Suppressor macrophage treated with lipopolysaccharide for 1 hour (primary cell): ENCODE measurements at places on chromosomes 5 and 9.

GRCh38 chr5:103441523-103441922 is 121.1 kb downstream of the NUDT12 start:
- no peak for DNase-seq

DNA sequence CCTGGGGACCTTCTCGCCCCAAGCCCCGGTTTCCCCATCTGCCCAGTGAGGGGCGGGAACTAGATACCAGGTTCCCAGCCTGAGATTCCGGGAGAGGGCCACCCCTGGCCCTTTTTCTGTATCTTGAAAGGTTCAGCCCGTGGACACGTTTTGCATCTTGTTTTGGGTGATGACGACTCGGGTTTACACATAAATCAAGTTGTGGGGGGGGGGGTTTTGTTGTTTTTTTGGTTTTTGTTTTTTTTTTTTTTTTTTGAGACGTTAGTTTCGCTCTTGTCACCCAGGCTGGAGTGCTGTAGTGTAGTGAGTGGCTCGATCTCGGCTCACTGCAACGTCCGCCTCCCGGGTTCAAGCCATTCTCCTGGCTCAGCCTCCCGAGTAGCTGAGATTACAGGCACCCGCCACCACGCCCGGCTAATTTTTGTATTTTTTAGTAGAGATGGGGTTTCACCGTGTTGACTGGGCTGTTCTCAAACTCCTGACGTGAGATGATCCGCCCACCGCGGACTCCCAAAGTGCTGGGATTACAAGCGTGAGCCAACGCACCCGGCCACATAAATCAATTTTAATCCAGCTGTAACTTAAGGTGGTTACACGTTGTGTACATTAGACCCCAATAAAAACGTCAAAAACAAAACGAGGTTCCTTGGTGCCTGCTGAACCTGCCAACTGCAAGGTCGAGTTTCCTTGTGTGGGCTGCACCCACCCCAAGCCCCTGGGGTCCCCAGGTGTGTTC is 1.1 kb upstream of the BRD3 start:
- no peak for DNase-seq

DNA sequence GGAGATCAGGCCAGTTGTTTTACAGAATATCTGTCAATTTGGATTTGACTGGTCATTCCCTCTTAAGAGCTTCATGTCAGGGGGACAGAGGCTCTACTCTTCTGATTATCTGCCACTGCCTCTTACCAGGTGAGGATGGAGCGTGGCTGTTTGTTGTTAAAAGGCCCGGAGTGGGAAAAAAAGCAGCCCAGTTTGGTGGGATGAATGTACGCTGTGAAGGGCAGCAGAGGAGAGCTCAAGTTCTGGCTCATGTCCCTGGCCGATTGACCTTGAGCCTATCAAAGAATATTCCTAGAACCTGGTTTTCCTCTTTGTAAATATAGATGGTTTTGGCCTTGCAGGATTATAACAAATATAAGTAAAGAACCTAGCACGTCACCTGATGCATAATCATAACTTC is 16.3 kb upstream of the SHB start:
- DNase-seq, result no peak

DNA sequence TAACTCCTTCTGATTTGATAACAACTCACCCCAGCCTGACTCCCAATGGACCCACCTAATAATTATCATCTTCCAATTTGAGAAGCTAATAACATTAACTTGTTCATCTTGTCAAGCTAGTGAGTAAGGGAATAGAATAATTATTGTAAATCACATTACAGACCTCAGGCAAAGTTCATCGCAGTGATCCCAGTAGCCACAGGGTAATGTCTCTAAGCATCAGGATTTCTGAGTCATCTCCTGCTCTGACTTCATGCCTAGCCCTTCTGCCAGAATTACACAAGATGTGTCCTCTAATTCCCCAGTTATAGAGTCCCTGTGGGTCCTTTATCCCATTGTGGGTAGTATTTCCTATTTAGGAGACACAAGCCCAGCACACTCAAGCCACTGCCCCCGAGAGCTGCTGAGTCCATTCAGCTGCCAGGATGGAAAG is 365.7 kb downstream of the DEPDC1B start:
- DNase-seq, result peak; percentile 70

DNA sequence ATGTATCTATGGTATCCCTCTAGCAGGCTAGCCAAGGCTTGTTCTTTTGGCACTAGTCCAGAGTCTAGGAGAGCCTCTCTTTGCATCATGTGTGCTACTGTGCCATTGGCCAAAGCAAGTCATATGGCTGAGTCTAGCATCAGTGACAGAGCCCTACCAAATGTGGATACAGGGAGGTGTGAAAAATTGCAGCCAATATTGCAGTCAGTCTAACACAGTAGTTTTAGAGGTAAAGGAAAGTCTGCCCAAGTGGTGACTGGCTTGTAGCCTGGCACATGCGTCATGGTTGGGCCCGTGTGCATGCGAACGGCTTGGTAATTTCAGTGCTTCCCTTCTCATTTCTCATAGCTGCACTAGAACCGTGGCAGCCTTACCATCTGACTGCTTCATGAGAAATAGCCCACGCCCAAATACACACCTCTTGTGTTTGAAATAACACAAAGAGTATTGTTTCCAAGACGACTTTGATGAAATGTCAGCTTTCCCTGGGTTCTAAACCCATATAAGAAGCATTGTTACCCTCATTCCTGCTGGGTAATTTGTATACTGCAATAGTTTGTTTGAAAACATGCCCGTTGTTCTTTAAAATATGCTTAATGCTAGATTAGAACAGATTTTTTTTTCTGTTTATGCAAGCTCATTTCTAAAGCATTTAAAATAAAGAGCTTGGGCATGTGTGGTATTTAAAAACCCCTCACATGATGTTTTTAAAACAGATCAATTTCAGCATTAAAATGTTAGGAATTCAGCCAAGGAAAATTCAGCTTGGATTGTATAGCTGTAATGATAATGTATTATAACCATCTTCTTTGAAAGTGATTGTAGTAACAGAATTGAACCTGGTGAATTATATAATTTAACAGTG is 113.2 kb downstream of the TLE4 start:
- no peak for DNase-seq

DNA sequence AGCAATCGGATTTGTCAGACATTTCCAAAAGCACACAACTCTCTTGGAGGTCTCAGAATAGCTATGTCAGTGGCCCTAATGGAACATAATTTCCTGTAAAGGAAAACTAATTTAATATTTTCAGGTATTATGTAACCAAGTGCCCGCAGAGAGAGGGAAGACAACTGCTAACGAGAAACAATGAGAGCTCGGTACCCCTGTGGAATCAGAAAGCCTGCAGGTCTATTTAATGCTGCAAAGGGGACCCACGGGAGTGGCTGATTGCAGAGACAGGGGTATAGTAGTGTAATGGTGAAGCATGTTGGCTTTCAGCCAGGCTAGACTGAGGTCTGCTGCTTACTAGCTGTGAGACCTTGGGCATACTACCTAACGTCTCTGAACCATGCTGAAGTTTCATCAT is 508.1 kb upstream of the BRINP1 start:
- DNase-seq, result no peak

DNA sequence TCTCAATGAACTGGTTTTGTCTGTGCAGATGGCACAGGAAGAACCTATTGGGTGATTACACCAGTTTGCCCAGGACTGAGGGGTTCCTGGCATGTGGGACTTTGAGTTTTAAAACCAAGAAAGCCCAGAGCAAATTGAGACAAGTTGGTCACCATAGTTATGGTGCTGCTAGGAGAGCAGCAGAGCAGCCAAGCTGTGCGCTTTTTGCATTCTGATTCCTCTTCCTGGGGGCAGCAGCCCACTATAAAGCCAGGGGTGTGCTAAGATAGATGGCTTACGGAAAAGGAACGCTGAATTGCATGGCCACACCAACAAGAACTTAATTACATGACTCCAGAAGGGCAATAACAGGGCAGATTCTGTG is 49.7 kb downstream of the TIMD4 start:
- DNase-seq, result no peak

DNA sequence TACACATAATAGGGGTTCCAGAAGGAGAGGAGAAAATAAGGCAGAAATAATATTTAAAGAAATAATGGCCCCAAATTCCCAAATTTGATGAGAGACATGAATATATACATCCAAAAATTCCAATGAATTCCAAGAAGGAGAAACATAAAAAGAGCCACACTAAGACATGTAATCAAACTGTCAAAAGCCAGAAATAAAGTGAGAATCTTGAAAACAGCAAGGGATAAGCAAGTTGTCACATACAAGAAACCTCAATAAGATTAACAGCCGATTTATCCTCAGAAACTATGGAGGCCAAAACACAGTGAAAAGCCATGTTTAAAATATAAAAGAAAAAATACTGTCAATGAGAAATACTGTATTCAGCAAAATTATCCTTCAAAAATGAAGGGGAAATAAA is 14.5 kb downstream of the CATSPER3 start:
- DNase-seq, result no peak

GRCh38 chr5:147484708-147485020 is 25.2 kb downstream of the DPYSL3 start:
- no peak for DNase-seq

DNA sequence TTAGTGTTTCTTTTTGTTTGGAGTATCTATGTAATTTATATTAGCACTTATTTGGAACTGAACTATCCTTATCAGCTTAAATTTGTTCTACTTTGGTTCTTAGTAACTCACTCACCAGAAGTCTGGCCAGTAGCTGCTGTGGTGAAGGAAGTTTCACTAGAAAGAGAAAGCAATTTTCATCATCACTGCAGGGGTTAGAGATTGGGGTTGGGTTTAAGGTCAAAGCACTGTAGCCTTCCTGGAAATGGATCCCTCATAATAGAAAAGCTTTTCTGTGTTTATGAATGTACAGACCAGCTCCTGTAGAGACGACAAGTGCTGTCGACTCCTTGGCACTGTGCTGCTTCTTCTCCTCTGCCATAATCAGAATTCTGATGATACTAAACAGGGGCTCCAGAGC is 22.2 kb downstream of the MROH2B start:
- no peak for DNase-seq

DNA sequence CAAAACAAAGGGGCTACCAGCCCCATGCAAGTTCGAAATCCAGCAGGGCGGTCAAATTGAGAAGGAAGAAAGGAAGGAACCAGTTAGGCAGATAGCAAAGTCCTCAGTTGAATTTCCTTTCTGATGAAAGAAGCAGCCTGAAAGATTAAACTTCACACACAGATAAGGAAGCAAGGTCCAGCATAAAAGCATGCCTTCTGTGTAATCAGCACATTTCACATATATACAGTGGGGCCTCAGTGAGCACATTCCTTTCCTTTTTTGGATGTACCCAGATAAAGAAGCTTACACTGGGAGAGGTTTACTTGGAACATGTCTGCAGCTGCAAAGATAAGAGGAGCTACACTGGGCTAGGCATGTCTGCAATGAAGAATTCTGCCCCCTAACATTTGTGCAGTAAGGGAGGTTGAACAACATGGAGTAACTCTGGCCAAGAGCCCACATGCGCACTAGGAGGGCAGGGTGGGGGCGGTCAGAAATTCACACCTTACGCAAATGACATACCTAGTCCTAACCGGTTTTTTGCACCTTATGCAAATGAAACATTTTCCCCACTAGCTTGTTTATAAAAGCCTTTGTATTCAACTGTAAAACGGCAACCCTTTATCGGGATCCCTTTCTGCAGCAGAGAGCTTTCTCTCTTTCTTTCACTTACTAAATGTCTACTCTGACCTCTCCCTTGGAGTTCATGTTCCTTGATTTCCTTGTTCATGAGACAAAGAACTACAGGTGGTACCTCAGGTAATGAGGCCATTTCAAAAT is 149.7 kb upstream of the FBXL17 start:
- DNase-seq, result no peak

- DNase-seq, result no peak
Observed at GRCh38 chr9:14350349-14350728, 36.4 kb upstream of the NFIB start.

- DNase-seq, result no peak
Observed at GRCh38 chr5:10493884-10494283, 52.2 kb downstream of the ROPN1L start.

- no peak for DNase-seq
Observed at GRCh38 chr9:91320299-91320698, 41.4 kb downstream of the AUH start.

GRCh38 chr9:124621371-124622328 is 114.5 kb upstream of the NR5A1 start:
- DNase-seq, result no peak

- DNase-seq, result no peak
Observed at GRCh38 chr5:25285136-25285535, 640.4 kb upstream of the CDH10 start.

DNA sequence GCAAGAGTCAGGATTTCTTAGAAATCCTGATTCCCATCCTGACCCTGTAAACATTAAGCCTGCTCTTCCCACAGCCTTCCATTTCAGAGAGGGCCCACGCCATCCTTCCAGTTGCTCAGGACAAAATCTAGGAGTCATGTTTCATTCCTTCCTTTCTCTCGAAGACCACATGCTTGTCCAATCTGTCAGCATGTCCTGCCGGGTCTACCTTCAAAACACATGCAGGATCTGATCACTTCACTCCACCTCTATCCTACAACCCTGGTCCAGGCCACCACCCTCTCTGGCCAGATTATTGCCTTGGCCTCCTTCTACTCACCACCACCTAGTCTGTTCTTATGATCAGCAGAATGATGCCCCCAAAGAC is 79.8 kb downstream of the C5orf15 start:
- DNase-seq, result no peak
